ENCODE measurements at places on chromosomes 6 and 20.

- no peak for DNase-seq
Observed at GRCh38 chr6:159422041-159422984, 253.1 kb downstream of the FNDC1 start.

DNA sequence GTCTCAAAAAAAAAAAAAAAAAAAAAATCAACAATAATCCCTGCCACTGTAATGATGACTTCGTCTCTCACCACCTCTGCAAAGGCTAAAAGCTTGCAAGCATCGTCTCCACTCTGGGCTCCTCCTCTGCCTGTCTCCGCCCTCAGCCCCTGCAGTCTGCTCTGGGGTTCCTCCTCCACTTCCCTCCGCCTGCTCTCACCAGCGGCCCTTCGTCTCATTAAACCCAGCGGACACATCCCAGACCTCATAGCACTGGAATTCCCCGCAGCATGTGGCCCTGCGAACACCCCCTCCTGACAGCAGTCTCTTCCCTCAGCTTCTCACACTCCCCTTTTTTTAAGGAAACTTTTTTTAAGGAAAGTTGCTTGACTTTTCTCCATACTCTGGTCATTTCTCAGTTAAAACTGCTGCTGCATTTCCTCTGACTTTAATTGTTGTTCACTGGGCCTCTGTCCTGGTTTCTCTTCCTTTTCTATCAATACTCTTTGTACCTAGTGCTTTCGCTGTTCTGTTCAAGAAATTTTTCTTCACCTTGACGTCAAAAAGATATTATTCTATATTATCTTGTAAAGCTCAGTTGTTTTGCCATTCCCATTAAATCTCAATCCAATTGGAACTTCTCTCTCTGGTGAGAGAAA lies 70.9 kb upstream of the PLEKHG1 start:
- DNase-seq: no peak

- no peak for DNase-seq
Observed at GRCh38 chr6:118319894-118320649, 228.0 kb upstream of the PLN start.

- no peak for DNase-seq
Observed at GRCh38 chr6:41122373-41122772, 31.8 kb downstream of the TREML1 start.

GRCh38 chr6:3088968-3089367 lies 20.7 kb downstream of the RIPK1 start:
- no peak for DNase-seq

GRCh38 chr6:117568247-117568646 lies 34.1 kb downstream of the GOPC start:
- DNase-seq: no peak

DNA sequence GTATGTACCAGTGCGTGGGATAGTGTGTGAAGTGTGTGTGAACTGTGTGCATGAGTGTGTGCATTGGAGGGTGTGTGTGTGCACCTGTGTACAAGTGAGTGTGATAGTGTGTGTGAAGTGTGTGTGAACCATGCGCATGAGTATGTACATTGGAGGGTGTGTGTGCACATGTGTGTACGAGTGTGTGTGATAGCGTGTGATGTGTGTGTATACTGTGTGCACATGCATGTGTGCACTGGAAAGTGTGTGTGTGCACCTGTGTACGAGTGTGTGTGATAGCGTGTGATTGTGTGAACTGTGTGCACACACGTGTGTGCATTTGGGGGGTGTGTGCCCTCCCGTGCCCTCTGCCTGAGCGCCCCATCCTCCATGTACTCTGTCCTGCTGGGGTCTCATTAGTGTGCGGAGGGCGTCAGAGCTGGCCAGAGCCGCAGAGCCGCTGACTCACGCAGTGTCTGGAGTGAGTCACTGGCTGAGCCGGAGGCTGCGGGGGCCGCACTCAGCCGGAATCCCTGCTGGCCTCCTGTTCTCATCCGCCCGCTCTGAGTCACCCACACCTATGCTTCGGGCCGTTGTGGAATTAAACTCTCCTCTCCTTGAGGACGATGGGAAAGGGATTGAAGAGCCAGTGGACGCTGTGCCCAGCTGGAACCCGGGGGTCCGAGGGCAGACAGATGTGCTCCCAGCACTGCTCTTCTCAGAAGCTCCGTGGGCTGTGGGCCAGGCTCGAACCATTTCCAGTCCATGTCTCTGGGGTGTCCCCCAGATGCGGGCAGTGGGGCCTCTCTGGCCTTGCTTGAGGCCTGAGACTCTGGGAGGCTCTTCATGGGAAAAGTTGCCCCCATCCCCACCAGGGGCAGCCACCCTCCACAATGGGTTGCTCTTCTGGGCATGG lies 27.3 kb upstream of the STX16 start:
- DNase-seq: no peak

- no peak for DNase-seq
Observed at GRCh38 chr6:111263837-111264236, 176.5 kb downstream of the SLC16A10 start.

DNA sequence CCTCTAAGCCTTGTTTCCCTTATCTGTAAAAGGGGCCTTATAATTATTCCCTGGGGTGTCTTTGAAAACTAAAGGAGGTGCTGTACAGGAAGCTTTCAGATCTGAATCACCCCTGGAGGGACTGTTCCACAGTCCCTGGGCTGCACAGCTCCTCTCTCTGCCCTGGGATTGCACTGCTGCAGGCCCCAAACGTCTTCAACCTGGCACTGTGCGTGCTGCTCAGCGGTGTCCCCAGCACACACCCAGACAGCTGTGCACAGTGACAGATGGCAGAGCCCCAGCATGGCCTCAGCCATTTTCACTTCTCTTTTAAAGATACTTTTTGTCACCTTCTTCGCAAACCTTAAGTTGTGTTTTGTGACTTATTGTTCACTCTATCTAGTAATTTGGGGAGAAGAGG lies 50.7 kb upstream of the INSM1 start:
- DNase-seq: no peak

DNA sequence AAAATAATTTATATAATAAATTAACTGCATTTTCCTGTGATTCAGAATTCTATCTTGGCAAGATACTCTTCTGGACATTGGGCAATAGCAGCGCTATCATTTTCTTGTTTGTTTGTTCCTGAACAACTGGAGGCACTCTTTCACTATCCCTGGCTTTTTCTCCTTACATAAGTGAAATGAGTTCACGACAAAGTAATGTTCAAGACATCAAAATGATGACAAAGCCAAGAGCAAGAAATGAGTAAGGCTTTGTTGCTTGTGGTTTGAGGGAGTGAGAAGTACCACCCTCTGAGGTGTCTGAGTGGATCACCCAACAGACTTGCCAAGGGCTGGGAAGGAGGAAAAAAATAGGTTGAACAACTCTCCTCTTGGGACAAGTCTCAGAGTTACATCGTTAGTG lies 466.6 kb upstream of the JAG1 start:
- no peak for DNase-seq

DNA sequence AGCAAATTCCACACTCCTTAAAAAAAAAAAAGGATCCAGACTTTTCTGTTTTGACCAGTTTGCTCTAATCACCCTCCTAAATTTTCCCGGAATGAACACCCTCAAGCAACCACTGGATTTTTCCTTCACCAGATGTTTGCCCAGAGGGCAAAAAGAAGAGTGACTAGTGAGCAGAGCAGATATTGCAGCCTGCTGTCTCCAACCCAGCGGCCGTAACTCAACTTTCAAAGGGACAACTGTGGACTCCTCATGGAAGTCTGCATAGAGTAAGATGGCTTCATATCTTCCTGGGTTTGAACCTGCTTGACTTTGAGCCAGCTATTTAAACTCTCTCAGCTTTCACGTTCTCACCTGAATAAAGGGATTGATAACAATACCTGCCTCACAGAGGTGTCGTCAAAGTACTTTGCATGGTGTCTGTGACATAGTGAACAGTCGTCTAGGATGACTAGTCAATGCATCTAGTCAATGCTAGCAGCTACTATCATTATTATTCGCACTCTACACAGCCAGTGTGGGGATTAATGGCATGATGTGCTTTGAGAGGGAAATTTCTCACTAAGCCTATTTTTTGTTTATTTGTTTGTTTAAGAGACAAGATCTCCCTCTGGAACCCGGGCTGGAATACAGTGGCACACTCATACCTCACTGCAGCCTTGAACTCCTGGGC lies 92.2 kb upstream of the HIVEP1 start:
- no peak for DNase-seq

GRCh38 chr6:151257985-151258445 lies 18.2 kb downstream of the AKAP12 start:
- DNase-seq: no peak

DNA sequence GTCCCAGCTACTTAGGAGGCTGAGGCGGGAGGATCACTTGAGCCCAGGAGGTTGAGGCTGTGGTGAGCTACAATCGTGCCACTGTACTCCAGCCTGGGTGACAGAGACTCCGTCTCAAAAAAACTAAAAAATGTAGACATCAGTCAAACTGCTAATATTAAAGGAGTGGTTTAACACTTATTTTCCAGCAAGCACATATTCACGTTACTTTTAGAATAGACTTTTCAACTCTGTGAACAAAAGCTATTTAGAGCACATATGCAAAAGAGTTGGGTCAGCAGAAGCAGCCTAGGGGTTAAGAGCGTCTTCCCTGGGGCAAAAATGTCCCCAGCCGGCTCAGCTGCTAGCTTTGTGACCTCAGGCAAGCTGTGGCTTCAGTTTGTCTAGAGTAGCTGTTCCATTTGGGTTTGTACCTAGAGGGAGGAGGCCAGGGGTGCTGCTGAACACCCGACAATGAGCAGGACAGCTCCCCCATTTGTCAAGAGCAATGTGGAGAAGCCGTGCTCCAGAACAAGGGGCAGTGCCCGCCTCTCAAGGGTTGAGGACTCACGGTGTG lies 62.5 kb upstream of the PTGIS start:
- DNase-seq: no peak

DNA sequence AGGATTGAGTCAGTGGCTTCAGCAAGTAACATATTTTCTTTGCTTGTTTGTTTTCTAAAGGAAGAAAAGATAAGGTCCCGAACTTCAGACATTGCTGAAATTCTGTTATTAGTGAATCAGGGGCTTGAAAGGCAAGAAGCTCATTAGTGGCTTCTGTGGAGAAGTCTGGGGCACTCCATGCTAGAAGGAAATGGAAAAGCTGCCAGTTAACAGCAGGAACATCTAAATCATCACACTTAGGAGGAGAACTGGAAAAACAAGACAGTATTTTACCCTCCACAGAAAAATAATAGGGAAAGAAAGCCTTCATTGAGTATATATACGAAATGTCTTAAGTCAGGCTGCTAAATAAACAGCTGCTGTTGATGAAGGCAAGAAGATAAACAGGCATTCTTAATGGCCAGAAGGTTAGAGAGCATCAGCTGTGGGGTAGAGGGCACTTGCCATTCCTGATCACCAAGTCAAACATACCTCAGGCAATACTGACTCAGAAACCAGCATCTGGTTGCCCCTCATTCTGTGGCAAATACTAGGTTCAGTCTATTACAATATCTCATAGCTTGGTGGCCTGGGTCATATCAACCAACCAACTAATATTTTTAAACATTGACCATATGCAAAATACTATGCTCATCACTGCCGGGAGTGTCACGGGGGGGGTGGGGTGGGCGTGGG lies 143.2 kb upstream of the TENT5A start:
- no peak for DNase-seq

DNA sequence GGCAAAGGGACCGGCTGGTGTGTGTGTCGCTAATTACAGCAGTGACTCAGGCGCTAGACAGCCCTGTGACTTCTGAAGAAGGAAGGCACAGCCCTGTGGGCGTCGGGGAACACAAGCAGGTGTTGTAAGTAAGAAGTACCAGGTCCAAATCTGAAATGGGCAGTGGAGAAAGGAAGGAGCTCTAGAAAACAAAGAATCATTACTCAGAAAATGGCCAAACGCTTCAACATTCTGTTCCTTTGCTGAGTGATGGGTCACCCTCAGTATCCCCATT lies 106.8 kb downstream of the PXDC1 start:
- no peak for DNase-seq

DNA sequence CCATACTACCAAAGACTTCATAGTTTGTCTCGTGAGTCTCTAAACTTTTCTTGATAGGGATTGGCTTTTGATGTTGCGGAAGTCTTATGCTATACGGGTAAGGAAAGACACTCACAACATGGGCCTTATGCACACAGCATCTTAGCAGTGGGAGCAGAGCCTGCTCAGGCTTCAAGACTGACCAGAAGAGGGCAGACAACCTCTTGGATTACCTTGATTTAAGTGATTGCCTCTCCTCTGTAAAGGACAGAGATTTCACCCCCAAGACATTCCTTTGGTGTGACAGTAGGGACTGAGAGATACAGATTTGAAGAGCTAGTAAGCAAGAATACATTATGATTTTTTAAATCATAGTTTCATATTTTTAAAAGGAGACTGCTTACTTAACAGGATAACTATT lies 71.0 kb upstream of the SAMD3 start:
- DNase-seq: peak; percentile 22

DNA sequence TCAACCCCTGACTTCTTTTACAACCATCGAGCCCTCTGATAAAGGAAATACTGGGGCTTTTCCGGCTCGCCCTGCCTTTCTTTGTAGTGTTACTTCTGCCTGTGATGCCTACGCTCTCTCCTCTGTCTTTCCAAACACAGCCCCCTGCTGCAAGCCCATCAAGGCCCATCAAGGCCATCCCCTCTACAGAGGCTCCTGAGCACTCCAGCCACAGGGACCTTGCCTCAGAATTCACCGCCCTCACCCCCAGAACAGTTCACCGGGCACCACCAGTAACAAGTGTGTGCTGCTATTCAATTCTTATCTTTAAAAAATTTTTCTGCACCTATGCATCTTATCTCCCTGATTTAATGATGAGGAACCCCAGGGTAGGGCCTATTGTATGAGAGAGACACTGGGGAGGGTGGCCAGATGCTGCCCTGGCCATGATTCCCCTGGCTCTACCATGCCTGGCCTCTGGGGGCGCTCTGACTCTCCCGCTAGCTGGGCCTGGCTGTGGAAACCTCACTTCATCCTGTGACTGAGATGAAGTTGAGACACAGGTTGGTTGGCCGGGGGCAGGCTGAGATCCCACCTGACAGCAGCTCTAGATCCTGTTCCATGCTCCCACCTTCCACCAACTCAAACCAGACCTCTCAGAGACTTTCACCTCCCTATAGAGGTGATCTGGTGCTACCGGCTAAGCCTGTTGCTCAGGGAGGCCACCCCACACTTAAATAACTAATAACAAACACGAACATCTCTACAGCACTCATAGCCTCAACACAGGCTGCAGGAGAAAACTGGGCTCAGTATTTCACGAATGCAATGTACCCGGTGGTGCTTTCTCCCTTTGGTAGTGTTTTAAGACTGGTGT lies 19.2 kb upstream of the GLP1R start:
- no peak for DNase-seq

DNA sequence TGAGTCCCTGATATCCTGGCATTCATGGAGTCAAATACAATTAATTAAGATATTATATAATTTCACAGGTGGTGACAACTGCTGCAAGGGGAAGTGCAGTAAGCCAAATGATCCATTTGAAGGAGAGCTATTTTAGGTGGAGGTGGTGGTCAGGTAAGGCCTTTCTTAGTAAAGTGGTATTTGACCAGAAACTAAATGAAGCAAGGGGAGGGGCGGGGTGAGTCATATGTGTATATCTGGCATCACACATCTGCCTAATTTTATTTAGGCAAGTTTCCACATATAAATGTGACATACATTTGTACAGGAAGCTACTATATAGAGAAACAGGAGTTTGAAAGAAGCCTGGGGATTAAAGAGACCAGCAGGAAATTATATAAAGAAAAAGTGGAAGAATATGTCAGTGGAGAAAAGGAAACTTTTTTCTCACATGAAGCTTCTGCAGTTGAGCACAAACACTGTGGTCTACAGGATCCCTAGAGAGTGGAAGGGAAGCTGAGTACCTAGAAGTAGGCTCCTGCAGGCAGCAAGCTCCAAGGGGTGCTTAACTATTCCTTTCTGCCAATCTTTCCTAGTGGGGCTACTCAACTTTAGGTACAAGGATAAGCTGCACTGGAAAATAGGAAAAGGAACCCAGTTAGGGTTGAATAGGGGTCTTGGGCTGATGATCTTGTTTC lies 99.6 kb downstream of the OGFRL1 start:
- DNase-seq: no peak
